Tongue (tissue), 3 donors: ENCODE measurements at places on chromosomes 1 and 21.

GRCh38 chr1:204287466-204287891, 72.2 kb downstream of the PLEKHA6 start:
- DNase-seq = no peak

DNA sequence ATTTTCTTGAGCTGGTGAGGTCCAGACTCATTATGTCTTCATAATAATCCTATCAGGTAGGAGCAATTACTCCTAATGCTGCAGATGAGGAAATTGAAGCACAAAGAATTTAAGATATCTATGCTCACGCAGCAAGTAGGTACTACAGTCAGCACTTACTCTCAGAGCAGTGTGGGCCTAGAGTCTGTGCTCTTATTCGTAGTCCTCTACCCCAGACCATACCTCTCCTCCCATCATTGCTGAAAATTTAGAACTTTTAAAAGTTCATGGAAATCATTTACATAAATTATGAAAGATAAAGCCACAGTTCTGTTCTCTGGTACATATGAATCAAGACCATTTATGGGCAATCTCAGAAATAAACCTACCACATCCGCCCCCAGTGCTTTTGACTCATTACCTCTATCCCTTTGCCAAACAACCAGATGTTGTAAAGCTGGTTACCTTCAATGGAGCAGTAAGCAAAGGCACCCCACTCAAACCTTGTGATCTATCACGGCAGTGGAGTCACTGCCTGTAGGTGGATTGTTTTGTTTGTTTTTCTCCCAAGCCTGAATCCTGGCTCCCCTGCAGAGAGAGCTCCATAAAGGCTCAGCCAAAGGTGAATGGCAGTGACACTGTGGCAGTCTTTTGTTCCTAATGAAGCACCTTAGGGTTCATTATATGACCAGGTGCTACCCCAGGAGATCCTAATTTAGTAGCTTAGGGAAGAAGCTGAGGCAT, 20.9 kb upstream of the MAN1A2 start:
- no peak for DNase-seq

DNA sequence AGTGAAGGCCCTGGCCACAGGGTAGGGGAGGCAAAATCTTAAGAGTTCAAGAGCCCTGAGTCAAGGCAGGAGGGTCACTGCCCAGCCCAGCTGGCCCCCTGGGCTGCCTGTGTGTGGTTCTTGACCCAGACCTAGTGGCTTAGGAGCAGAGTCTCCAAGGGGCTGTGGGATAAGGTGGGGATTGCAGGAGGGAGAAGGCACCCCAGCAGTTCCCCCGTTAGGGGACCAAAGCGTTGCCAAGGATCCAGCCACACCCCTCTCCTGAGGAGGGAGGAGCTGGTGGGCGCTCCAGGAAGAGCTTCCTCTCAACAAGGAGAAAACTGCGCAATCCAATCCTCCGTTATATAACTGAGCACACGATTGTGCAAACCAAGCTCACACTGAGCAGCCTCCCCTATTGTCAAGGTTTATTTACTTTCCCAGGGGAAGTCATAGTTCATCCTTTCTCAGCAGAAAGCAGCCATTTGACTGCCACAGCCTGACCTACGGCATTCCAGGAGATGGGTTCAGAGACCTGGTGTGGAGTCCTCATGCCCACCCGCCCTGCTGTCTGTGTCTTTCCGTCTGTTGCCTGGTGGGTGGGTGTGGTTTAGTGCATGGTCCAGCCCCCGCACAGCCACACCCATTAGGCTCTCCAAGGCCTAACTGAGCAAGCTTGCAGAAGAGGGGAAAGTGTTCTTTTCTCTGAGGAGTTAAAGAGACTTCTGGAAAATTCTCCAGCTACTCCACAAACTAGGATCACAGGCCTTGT, 3.5 kb downstream of the EPHX1 start:
- DNase-seq = peak; percentile 46

- no peak for DNase-seq
These were observed 25.6 kb upstream of the ST6GALNAC3 start for GRCh38 chr1:76048926-76049325.

GRCh38 chr1:156154317-156154749, 948 bp downstream of the SEMA4A start:
- DNase-seq = no peak

DNA sequence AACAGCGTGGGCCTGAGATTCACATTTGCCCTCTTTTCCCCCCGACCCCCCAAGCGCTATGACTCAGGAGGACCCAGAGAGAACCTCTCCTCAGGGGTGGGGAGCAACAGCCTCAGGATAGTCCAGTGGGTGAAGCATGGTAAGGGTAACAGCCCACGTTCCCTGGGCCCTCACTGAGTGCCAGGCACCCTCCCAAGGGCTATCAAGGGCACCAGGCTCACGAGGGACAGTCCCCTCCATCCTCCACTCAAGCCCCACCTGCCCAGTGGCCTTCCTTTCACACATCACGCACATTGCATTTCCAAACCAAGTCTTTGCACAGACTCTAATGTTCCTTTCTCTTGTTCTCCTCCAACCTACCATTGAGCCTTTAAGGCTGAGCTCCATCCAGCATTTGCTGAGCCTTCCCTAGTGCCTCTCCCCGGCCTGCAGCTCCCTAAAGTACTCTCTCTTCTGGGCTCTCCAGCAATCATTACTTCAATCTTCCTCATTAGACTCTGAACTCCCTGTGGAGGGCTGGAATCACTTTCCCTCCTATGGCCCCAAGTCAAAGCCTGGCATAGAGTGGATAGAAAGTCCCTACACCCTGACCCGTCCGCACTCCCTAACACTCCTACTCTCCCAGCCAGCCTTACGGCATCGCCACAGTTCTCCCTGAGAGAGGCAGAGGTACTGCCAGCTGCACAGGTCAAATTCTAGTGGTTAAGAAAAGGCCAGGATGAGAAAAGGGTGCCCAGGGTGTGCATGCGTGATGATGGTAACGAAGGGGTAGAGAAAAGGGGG, 1.0 kb downstream of the AKR7A2 start:
- DNase-seq = no peak

GRCh38 chr1:237814319-237814924, 76.3 kb downstream of the ZP4 start:
- peak; percentile 26 for DNase-seq

GRCh38 chr1:155978973-155979429, 654 bp upstream of the ARHGEF2 start:
- peak; percentile 58 for DNase-seq

DNA sequence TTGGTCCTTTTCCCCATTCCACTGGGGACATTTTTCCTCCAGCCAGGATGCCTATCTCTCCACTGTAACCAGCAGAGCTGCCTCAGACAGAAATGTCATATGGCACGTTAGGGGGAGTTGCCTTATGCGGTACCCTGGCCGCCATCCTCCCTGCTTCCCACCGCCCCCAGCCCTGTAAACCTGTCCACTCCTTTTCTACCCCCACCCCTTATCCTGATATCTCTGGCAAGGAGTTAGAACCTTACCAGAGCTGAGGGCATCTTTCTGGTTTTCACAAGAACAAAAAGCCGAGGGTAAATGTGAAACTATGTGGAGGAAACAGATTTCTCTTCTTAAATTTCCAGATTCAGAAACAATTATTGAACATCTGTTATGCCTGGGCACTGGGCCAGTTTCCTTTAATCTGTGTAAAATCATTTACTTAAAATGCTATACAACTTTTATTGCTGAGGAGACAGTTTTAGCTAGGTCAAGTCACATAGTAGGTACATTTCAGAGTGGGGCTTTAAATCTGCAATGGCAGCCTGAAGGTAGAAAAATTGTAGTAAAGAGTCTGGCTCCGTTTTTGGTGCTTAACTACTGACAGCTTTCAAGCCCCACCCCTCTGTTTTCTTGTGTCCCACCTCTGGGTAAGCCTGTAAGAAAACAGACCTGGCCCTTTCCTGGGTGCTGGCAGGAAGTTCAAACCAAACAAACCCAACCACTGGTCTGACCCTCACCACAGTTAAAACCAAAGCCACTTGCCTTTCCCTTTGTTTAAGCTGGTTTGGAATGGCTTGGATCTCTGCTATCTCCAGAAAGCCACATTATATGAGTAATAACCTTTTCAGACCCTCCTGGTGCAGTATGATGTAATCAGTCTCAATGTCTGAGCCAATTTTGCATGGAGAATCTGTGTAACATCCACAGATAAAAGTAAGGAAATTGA, 319.0 kb downstream of the HHAT start:
- DNase-seq = peak; percentile 59

- DNase-seq = no peak
These were observed 45.3 kb upstream of the CACNA1E start for GRCh38 chr1:181438013-181438412.
